ENCODE measurements at places on chromosomes 5 and 9. TPM values are rescaled to one million over a fixed set of nuclear protein-coding genes. Genes with fewer than 3 reads are reported as not detected.

LTC4S gene
- 1.8 TPM for total RNA-seq

DNA sequence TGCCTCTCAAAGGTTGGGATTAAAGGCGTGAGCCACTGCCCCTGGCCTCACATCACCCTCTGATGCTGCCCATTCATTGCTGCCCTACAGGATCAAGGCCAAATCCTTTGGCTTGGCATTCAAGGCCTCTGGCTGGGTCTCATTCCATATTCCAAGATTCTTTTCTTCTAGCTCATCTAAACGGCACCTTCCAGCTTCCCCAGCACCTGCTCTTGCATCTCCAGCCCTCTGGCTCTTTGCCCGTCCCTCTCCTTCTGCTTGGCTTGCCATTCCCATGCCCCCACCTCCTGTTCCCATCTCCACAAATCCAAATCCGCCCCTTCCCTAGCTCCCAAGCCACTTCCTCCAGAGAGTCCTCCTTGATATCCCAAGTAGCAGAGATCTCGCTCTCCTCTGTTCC lies 33.1 kb downstream of the CORO2A start:
- no peak for DNase-seq

MYOT gene
- 1.3 TPM for total RNA-seq

PKD2L2 gene
- total RNA-seq, result 0.08 TPM

DNA sequence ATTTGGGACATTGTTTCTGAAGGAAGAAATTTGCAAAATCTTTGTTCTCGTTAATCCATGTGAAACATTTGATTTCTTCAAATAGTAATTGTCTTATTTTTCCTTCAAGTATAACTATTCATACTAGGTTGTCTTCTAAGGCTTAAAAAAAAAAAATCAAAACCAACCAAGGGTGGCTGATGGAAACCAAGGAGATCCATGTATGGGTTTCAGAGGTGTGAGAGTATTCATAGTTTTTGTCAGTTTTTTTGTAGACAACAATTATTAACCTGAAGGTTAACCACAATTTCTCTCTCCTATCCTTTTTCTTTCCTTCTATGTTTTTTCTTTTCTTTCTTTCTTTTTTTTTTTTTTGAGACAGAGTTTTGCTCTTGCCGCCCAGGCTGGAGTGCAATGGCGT lies 35.4 kb downstream of the KDM4C start:
- DNase-seq, result no peak

DNA sequence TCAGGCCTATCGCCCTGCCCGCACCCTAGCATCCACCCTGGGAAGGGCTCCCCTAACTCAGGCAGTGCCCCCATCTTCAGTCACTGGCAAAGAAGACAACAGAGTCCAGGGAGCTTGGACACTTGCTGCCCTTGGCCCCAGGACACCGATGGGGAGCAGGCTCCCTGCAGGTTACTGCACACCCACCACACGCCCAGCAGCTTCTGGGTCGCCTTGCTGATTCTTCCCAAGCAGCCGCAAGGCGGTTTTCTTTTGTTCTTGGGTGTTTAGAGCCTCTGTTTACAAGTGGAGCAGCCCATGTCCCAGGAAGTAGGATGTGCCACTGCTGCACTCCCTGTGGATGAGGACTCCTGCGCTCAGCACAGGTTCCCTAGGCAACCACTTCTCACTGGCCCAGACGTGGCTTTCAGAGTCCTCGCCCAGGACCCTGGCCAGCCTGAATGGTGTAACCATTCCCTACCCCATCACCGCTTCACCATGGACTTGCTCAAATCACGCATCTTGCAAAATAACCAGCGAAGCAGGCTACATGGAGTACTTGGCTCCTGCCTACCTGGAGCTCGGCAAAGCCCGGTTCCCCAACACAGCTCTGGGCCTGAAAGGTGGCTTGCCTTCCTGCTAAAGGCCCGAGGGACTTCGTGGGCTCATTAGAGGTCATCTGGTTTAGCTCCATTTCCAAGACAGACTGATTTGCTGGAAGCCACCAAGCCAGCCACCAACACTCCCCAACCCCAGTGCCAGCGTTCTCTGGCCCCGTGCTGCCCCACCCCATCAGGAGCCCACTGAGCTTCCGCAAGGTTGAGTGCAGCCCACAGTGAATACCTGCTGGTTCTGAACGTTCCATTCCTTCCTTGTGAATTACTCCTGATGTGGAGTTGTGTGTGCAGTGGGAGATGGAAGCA lies 60.0 kb downstream of the PSMB7 start:
- no peak for DNase-seq

DNA sequence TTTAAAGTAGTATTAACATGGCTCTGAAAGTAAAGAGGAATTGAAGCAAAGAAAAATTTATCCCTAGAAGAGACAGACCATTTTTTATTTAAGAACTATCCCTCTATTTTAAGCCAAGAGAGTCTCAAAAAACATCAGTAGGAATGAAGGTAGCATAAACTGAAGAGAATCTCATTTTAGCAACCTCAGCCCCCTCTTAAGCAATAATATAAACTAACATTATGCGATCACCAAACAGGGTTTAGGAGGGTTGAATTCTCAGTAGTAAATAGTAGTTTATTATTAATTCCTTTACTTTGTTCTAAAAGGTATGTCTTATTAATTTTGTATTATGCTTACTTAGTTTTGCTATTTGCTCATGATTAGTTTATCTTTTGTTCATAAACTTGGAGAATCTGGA lies 287.4 kb downstream of the CDK5RAP2 start:
- DNase-seq, result no peak

GRCh38 chr5:137629646-137630045 lies 106.2 kb downstream of the KLHL3 start:
- no peak for DNase-seq

DNA sequence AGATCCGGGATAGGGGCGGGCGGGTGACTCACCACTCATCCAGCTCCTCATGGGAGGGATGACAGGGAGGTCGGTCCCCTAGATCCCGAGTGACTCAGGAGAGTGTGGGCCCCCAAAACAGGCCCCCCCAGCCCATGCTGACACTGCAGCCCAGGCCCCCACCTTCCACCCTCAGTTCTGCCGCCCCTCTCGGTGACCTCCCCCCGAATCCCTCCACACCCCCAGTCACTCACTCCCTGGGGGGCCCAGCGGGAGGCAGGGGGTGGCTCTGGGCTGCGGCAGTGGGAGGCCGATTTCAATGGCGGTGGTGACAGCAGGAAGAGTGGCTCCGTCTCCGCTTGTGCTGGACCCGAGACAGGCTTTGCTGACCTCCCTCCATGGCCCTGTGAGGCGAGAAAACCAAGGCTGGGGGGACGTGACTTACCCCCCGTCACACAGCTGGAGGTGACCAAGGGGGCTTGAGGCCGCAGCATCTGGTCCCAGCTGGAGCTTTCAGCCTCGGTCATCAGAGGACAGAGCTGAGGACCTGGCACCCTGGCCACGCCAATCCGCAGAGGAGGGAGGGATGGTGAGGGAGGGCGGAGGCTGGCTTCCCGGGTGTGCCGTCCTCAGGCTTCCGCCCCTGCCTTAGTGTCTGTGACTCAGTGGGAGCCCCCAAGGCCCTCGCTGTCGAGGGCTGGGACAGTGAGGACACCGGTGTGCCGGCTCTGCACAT lies 9.0 kb downstream of the GPSM1 start:
- DNase-seq, result no peak

OR1Q1 gene
- total RNA-seq, result not detected

MARCOL gene
- not detected for total RNA-seq

GRCh38 chr5:72314571-72315172 lies 5.4 kb downstream of the MRPS27 start:
- DNase-seq, result no peak

DNA sequence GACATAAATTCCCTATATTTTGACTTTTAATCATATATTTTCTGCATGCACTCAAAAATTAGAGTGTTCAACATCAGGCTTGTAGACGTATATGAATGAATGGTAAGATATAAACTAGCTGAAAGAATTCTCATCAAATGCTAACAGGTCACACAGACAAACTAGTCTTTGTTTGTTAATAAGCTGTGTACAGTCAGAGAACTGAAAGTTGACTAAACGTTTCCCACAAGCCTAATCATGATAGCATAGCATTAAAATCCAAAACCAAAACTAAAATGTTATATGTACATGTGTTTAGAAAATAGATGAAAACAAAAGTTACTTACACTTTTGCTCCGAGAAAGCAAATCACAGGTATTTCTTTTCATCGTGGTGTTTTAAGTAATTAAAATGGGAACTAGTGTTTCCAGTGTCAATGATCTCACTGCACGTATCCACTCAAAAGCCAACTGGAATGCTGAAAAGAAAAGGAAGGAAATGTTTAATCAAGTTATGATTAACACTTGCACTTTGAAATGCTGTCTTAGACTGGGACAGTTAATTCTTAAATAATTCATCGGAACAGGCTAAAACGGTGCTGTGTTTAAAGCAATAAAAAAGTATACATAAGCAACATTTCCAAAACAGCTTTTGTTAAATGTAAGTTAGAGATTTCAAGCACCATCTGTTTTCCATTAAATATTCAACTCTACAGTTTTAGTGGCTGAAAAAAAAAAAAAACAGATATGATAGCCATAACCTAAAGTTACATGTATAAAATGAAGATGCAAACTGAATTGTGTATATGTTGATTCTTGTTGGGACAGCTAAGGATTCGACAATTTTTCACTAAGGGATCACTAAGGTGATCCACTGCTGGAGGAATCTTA lies 291.9 kb upstream of the PDE4D start:
- no peak for DNase-seq

DNA sequence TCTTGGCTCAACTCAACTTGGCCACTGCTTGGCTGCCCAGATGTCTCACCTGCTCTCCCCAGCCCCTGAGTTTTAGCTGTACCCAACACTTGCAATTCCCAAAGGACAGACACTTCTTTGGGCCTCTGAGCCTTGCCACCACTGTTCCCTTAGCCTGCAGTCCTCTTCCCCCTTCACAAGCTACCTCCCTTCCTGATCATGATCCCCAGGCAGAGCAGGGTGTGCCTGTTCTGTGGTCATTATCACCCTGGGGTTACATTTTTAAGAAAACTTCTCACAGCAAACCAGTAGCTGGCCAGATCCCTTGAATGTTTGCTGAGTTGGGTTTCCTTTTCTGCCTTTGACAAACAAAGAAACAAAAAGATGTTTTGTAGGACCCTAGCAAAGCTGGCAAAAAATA lies 87.5 kb upstream of the PRRC1 start:
- DNase-seq, result no peak
